ENCODE measurements at places on chromosomes 16 and 17. TPM values are rescaled to one million over a fixed set of nuclear protein-coding genes. Genes with fewer than 3 reads are reported as not detected.

Gene DPEP3
- not detected for polyA plus RNA-seq

Gene WNT9B
- 0.10 TPM for polyA plus RNA-seq

Gene BHLHA9
- polyA plus RNA-seq: not detected

Gene MRM1
- polyA plus RNA-seq: 3.1 TPM

Gene AKAP10
- polyA plus RNA-seq: 31.8 TPM

Gene KRT32
- polyA plus RNA-seq: not detected

Gene SYCE1L
- polyA plus RNA-seq: 5.6 TPM

Gene KNOP1
- 31.7 TPM for polyA plus RNA-seq

Gene KRT27
- 0.38 TPM for polyA plus RNA-seq

Gene HCRT
- not detected for polyA plus RNA-seq

Gene UTS2R
- polyA plus RNA-seq: not detected

- H3K36me3 ChIP-seq: peaks cover 68% of the 10 kb centered on the region
- peaks cover 5% of the 10 kb centered on the region for H3K4me1 ChIP-seq
- DNase-seq: peak; percentile 74
- H3K27me3 ChIP-seq: no peaks in the 10 kb centered on the region
- H3K27ac ChIP-seq: peak overlapping the region; percentile 75
- peak overlapping the region; percentile 78 for H3K4me3 ChIP-seq
Observed at GRCh38 chr16:88651276-88651988, 579 bp upstream of the CYBA start.

GRCh38 chr17:44122816-44123355 lies 555 bp downstream of the HDAC5 start:
- no peaks in the 10 kb centered on the region for H3K27me3 ChIP-seq
- DNase-seq: no peak
- H3K36me3 ChIP-seq: no peaks in the 10 kb centered on the region
- H3K4me3 ChIP-seq: peak overlapping the region; percentile 98

- peaks cover 27% of the 10 kb centered on the region for H3K4me1 ChIP-seq
- H3K36me3 ChIP-seq: no peaks in the 10 kb centered on the region
- no peaks in the 10 kb centered on the region for H3K27me3 ChIP-seq
- H3K4me3 ChIP-seq: peak overlapping the region; percentile 72
- DNase-seq: no peak
Observed at GRCh38 chr16:88568710-88569613, 1.2 kb upstream of the ZC3H18 start.

DNA sequence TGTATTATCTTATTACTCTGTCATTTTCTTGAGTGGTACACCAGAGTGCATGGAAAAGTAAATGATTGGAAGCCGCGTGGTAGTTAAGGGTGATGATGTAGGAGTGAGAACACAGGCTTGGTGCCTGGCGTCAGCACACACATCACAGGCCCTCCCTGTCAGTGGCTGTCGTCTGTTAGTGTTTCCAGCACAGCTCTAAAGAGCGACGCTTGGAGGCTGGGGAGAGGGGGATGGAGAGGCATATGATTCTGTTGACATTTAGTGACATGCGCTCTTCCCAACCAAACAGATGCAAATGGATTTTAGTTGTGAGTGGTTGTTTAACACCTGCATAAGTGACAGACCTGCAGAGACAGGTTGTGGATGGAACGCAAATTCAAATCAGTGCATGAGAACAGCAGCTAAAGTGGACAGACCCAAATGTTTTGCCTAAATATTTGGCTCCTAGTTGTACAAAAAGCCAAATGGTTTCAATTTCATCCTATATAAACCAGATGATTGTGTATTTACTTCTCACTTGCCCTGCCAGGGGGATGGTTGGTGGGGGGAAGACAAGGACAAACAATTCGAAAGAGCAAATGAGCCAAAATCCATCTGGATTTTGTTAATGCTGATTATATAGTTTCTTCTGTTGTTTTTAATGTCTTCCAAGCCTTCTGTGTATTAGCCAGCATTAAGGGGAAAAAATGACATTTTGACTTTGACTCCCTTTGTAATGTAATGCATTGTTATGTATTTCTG lies 222.3 kb downstream of the WWOX start:
- no peaks in the 10 kb centered on the region for H3K27me3 ChIP-seq
- no peak for DNase-seq
- H3K4me3 ChIP-seq: no peak overlapping the region

GRCh38 chr17:65025297-65025696 lies 31.2 kb downstream of the GNA13 start:
- H3K4me1 ChIP-seq: peaks cover 25% of the 10 kb centered on the region
- H3K27ac ChIP-seq: no peak overlapping the region
- H3K36me3 ChIP-seq: no peaks in the 10 kb centered on the region
- H3K27me3 ChIP-seq: no peaks in the 10 kb centered on the region
- no peak for DNase-seq

GRCh38 chr16:51151435-51151960 lies 428 bp upstream of the SALL1 start:
- peaks cover 8% of the 10 kb centered on the region for H3K4me1 ChIP-seq
- peak overlapping the region; percentile 3 for H3K4me3 ChIP-seq
- no peak for DNase-seq
- H3K27ac ChIP-seq: no peak overlapping the region
- peaks cover 100% of the 10 kb centered on the region for H3K27me3 ChIP-seq

DNA sequence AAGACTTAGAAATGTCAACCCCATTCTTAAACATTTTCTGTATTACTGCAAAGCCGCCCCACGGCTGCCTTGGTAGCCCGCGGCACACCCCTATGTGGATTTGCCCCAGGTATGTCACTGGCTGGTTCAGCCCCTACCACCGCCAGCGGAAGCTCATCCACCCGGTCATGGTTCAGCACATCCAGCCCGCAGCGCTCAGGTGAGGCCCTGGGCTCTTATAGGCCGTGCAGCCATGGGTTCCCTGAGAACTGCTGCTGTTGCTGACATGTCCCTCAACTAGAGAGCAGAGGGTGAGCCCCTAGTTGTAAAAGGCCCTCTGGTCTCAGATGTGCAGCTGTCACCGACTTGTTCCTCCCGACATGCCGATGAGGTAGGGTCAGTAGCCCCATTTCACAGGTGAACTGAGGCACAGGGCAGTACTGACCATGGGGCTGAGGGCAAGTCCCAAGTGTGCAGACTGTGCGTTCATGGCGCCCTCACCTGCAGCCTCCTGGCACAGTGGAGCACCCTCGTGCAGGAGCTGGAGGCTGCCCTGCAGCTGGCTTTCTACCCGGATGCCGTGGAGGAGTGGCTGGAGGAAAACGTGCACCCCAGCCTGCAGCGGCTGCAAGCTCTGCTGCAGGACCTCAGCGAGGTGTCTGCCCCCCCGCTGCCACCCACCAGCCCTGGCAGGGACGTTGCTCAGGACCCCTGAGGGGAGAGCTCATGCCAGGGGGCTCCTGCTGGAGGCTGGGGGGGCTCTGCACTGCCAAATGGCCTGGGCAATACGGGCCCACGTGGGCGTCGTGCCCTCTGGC lies 8.7 kb downstream of the CYBC1 start:
- peaks cover 47% of the 10 kb centered on the region for H3K4me1 ChIP-seq
- H3K27me3 ChIP-seq: no peaks in the 10 kb centered on the region
- H3K4me3 ChIP-seq: no peak overlapping the region
- H3K36me3 ChIP-seq: peaks cover 74% of the 10 kb centered on the region

GRCh38 chr16:48053418-48053745 lies 102.4 kb downstream of the ABCC12 start:
- H3K36me3 ChIP-seq: no peaks in the 10 kb centered on the region
- H3K27ac ChIP-seq: no peak overlapping the region
- no peaks in the 10 kb centered on the region for H3K27me3 ChIP-seq
- peaks cover 8% of the 10 kb centered on the region for H3K4me1 ChIP-seq

GRCh38 chr17:79803997-79804855 lies 7.3 kb upstream of the CBX8 start:
- H3K27ac ChIP-seq: no peak overlapping the region
- DNase-seq: no peak
- no peaks in the 10 kb centered on the region for H3K36me3 ChIP-seq
- H3K4me1 ChIP-seq: peaks cover 58% of the 10 kb centered on the region

GRCh38 chr17:60653569-60653968 lies 24.1 kb upstream of the BCAS3 start:
- H3K36me3 ChIP-seq: no peaks in the 10 kb centered on the region
- H3K27ac ChIP-seq: no peak overlapping the region
- no peaks in the 10 kb centered on the region for H3K4me1 ChIP-seq

GRCh38 chr17:39787743-39788484 lies 50.2 kb downstream of the GRB7 start:
- H3K27ac ChIP-seq: no peak overlapping the region
- peaks cover 3% of the 10 kb centered on the region for H3K4me1 ChIP-seq
- no peak overlapping the region for H3K4me3 ChIP-seq
- no peak for DNase-seq
- peaks cover 3% of the 10 kb centered on the region for H3K27me3 ChIP-seq

DNA sequence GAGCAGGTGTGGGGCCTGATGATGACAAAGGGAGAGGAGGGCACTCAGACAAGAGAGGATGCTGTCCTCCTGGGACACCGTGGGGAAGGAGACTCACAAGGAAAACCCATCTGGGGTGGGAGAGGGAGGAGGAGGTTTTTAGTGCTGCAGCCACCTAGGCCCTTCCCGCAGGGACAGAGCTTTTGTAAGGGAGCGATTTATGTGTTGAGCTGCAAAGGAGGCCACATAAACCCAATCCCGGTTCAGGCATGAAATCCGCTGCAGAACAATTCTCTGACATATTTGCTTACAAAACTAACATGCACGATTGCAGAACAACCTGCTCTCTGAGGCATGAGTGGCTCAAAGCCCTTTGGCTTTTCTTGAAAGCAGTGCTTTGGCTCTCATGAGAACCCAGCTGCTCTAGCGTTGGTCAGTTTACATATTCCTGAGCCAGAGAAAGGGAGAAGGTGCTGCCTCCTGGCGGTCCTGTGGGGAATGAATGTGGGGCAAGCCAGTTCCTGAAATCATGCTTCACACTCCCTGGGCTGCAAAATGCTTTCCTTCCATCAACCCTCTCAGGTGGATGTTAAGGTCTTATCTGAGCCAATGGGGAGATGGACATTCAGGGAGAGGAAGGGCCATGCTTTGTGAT lies 122.4 kb upstream of the NLRP1 start:
- no peaks in the 10 kb centered on the region for H3K36me3 ChIP-seq
- H3K4me1 ChIP-seq: no peaks in the 10 kb centered on the region
- no peak overlapping the region for H3K4me3 ChIP-seq
- peak; percentile 46 for DNase-seq
- no peak overlapping the region for H3K27ac ChIP-seq

GRCh38 chr17:2706911-2707510 lies 4.6 kb downstream of the CLUH start:
- H3K27me3 ChIP-seq: no peaks in the 10 kb centered on the region
- H3K36me3 ChIP-seq: no peaks in the 10 kb centered on the region
- peaks cover 30% of the 10 kb centered on the region for H3K4me1 ChIP-seq
- no peak overlapping the region for H3K4me3 ChIP-seq

- no peak for DNase-seq
- H3K27me3 ChIP-seq: no peaks in the 10 kb centered on the region
- H3K36me3 ChIP-seq: no peaks in the 10 kb centered on the region
- H3K27ac ChIP-seq: no peak overlapping the region
- H3K4me3 ChIP-seq: no peak overlapping the region
Observed at GRCh38 chr17:50079334-50080095, 15.6 kb upstream of the PDK2 start.

DNA sequence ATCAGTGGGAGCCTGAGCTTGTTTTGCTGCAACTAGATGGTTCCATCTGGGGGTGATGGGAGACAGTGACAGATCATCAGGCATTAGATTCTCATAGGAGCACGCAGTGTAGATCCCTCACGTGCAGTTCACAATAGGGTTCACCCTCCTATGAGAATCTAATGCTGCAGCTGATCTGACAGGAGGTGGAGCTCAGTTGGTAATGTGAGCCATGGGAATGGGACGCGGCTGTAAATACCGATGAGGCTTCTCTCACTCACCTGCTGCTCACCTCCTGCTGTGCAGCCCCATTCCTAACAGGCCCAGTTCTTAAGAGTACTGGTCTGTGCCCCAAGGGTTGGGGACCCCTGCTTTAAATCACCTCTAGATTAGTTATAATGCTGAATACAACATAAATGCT lies 137.5 kb upstream of the PLEKHM1 start:
- no peaks in the 10 kb centered on the region for H3K36me3 ChIP-seq
- no peak overlapping the region for H3K27ac ChIP-seq
- no peaks in the 10 kb centered on the region for H3K27me3 ChIP-seq
- no peak overlapping the region for H3K4me3 ChIP-seq

DNA sequence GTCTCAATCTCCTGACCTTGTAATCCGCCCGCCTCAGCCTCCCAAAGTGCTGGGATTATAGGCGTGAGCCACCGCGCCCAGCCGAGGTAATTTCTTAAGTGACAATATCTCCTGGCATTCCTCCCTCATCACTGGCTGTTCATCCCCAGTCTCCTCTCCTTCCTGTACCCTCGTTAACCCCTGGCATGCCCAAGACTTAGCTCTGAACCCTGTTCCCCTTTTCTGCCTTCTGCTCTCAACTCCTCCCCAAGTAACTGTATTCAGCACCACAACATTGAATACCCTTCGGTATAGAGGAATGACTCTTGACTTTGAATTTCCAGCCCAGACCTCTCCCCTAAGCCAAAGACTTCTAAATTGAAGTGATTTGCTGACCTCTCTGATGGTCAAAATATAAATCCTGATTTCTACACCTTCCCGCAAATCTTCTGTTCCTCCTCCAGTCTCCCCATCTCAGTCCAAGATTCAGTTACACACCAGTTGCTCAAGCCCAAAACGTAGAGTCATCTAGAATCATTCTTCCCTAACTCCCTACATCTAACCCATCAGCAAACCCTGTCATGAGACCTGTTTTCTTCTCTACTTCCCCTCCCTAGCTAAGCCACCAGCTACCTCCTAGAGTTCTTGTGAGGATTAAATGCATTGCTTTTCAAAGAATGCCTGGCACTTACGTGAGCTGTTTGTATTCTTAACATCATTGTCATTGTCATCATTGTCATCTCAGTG lies 14.8 kb downstream of the PMP22 start:
- H3K27ac ChIP-seq: peak overlapping the region; percentile 39
- no peak overlapping the region for H3K4me3 ChIP-seq
- H3K4me1 ChIP-seq: peaks cover 44% of the 10 kb centered on the region
- H3K27me3 ChIP-seq: no peaks in the 10 kb centered on the region

DNA sequence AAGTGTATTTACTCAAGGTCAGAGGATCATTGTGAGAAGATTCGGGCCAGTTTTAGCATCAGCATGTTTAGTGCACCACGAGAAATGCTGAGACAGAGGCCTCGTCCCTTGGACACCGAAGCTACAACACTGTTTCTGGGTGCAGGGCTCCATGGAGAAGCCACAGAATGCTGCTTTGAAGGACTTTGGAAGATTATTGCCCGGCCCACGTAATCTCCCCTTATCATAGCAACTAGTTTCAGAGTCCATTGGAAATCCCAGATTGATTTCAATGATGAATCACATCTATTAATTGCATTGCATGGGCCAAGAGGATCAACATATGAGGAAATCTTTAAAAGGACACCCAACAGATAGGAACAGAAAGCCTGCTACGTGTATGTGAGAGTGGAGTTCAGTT lies 156.0 kb downstream of the MAF start:
- H3K36me3 ChIP-seq: no peaks in the 10 kb centered on the region
- H3K4me3 ChIP-seq: no peak overlapping the region
- H3K4me1 ChIP-seq: no peaks in the 10 kb centered on the region
- no peak overlapping the region for H3K27ac ChIP-seq
- DNase-seq: no peak
- H3K27me3 ChIP-seq: no peaks in the 10 kb centered on the region

GRCh38 chr16:84905965-84906460 lies 86.2 kb downstream of the CRISPLD2 start:
- DNase-seq: no peak
- no peaks in the 10 kb centered on the region for H3K36me3 ChIP-seq
- H3K4me1 ChIP-seq: peaks cover 41% of the 10 kb centered on the region

Measured in left lung (tissue), 14 donors.